ENCODE measurements at places on chromosomes 11 and 22.

GRCh38 chr22:39253435-39254070 is 8.8 kb upstream of the PDGFB start:
- H3K27ac ChIP-seq, result peak overlapping the region; percentile 69
- H3K4me1 ChIP-seq, result no peaks in the 10 kb centered on the region
- peak; percentile 86 for DNase-seq
- H3K27me3 ChIP-seq, result no peaks in the 10 kb centered on the region
- H3K36me3 ChIP-seq, result no peaks in the 10 kb centered on the region
- no peak overlapping the region for H3K4me3 ChIP-seq

DNA sequence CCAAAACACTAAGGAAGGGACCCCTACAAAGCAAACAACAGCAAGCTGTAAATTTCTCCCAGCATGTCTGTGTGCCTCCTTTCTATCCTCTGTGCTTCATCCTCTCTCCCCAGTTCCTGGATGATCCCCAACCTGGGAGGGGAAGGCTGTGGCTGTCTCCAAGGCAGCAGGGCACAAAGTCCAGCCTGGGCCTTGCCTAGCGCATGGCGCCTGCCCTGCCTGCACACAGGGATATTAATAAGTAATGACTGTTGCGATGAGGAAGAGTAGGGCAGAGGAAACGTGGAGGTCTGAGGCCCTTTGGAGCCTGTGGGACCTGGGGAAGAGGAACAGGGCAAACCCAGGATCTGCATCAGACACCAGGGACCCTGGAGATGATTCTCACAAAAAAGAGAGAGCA is 2.0 kb downstream of the USH1C start:
- peak overlapping the region; percentile 65 for H3K27ac ChIP-seq
- peaks cover 7% of the 10 kb centered on the region for H3K4me1 ChIP-seq
- peak overlapping the region; percentile 64 for H3K4me3 ChIP-seq
- peak; percentile 53 for DNase-seq
- H3K27me3 ChIP-seq, result no peaks in the 10 kb centered on the region

DNA sequence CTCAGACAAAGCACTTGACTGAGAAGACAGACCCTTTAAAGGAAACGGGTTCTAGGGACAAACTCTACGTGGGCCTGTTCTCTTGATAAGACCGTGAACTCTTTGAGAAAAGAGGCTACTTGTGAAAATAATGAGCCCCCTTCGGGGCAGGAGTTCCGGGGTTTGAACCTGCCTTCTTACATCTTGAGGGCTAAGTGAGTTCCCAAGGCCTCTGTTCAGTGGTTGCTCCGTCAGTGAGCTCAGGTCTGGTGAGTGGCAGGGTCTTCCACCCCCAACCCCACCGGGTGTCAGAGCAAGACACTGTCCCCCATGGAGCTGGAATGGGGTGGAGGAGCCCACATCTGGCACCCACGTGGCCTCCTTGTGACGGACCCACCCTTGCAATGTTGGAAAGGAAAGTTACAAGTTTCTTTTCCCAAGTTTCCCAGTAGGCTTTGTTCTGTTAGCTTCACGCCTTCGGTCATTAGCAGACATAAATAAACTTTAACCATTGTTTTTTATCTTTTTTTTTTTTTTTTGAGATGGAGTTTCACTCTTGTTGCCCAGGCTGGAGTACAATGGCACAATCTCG is 6.3 kb upstream of the SAMM50 start:
- peaks cover 6% of the 10 kb centered on the region for H3K36me3 ChIP-seq
- H3K4me3 ChIP-seq, result no peak overlapping the region
- no peak for DNase-seq

DNA sequence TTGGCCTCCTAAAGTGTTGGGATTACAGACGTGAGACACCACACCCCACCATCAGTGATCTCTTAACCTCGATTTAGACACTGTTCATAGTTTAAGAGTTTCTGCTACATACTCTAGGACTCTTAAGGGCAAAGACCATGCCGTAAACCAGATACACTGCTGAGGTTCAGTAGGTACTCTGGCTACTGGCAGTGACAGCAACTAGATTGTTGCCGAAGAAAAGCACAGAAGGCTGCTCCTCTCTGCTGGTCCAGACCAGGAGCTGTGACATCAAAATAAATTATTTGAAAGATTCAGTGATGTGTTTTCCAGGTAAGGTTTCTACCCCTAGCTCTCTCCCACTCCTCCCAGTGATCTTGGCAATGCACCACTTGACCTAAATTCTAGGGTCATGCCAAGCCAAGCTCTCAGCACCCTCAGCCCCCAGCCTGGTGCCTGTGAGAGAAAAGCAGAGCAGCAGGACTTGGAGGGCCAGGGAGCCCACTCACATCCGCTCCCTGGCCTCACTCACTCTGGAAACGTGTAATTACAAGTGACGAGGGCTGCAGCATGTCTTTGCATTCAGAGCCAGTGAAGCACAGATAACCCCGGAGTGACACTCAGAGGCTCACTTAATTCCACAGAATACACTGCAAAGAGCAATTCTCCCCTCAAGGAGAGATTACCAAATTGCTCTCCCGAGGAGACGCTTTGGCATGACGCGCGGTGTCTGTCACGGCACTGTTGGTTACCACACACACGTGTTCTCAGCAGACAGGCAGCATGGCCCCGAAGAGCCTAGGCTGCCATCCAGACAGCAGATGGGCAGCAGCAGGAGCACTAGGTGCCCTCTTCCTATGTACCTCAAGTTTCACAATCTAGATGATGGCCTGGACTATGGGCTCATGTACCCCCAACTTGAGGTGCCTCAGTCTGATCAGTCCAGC is 96.9 kb upstream of the PITPNB start:
- no peak overlapping the region for H3K4me3 ChIP-seq
- H3K27me3 ChIP-seq, result no peaks in the 10 kb centered on the region
- H3K27ac ChIP-seq, result no peak overlapping the region
- no peak for DNase-seq
- no peaks in the 10 kb centered on the region for H3K4me1 ChIP-seq
- H3K36me3 ChIP-seq, result no peaks in the 10 kb centered on the region

DNA sequence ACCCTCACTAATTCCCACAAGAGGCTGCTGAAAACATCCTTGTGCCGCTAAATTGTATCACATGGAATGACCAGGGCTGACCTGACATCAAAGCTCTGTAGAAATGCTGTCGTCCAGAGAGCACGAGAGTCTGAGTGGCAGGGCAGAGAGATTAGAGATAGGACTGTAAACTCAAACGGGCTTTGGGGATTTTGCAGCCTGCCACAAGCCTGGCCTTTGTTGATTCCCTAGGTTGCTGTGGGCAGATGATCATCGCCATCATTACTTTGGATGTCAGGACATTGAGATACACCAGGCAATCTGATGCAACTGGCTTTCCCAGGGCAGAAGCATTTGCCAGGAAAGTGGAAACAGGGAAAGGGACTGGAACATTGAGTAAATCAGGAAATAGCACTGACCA is 131.6 kb downstream of the ETS1 start:
- DNase-seq, result no peak
- no peak overlapping the region for H3K4me3 ChIP-seq
- no peaks in the 10 kb centered on the region for H3K27me3 ChIP-seq

DNA sequence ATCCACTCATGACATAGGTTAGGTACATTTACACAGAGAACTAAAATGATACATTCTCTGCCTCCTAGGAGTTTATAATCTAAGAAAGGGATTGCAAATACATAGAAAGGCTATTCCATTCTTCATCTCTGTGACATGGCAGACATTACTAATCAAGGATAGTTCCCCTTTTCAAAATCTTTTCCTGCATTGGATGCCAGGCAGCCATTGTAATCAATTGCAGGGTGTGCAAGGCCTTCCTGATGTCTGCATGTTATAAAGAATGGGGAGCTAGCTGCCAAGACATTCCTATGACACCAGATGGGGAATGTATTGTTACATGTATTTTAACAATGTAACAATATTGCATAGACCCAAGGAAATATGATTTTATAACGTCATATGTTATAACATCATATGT is 82.0 kb downstream of the KIRREL3 start:
- H3K4me1 ChIP-seq, result no peaks in the 10 kb centered on the region
- no peak overlapping the region for H3K27ac ChIP-seq
- no peaks in the 10 kb centered on the region for H3K27me3 ChIP-seq
- no peak overlapping the region for H3K4me3 ChIP-seq
- no peak for DNase-seq

DNA sequence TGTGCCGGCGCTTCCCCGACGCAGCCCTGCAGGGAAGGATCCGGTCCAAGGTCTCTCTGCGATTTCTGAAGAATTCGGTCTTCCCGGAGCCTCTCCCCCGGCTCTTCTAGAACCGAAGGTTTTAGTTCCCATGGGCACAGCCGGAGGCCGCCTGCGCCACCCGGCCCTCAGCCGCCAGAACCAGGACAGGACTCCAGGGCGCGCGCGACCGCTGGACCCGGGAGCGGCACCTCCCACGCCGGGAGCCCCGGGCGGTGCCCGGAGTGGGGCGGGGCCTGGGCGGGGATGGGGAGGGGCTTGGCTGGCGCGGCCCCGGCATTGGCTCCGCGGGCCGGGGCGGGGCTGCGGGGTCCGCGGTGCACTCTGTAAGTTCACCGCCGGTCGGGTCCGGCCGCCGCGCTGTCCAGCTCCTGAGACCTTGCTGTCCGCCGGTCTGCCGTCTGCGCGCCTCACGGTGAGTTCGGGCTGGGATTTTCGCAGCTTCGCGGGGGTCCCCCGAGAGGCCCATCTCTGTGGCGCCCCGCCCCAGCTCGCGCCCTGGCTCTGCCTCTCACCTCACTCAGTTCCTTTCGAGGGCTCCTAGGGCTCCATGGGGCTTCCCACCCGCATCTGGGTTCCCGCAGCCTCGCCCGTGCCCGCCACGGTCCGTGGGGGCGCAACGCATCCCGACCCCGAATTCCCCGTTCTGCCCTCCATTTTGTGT is at the start of gene CDC42EP2:
Gene CDC42EP2 (plus strand): TSS at position 366 of the 703 bp plus-strand sequence. CDS start 6,033 bp downstream, outside the sequence.
- H3K4me3 ChIP-seq, result peak within 1 kb of the TSS; percentile 80

DNA sequence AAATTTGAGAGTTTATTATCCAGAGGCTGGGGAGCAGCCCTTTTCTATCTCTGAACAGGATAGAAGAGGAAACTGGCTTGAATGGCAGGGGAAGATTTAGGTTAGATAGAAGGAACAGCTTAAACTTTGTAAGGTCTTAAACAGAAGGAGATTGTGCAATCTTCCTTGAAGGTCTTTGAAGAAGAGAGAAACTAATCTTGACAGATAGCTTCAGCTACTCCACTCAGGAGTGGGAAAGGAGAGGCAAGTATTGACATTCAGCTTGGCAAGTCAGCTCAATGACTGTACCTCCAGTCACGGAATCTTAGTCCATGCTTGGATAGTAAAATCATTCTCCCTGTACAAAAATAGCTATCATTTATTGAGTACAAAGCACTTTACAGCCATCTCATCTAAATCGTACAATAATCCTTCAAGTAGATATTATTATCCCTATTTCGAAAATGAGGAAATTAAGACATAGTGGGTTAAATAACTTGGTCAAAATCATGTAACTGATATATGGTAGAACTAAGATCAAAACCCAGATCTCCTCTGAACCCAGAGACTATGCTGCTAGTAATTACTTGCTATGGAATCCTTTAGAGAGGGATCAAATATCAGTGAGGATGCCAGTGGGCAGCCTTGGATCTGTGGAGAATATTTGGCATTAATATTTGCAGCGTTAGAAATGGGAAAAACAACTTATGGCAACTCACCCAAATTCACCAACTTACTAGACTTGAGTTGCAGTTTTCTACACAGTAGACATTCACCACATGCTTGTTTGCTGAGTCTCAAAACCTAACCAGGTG is 14.6 kb downstream of the C11orf97 start:
- no peak overlapping the region for H3K4me3 ChIP-seq
- H3K36me3 ChIP-seq, result no peaks in the 10 kb centered on the region
- DNase-seq, result no peak
- H3K27me3 ChIP-seq, result no peaks in the 10 kb centered on the region

DNA sequence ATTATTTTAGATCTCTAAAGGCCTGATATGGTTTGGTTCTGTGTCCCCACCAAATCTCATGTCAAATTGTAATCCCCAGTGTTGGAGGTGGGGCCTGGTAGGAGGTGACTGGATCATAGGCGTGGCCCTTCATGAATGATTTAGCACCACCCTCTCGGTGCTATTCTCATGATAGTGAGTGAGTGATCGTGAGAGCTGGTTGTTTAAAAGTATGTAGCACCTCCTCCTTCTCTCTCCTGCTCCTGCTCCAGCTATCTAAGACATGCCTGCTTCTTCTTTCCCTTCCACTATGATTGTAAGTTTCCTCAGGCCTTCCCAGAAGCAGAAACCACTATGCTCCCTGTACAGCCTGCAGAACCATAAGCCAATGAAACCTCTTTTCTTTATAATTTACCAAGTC is 114.1 kb downstream of the SERGEF start:
- no peaks in the 10 kb centered on the region for H3K27me3 ChIP-seq
- no peak overlapping the region for H3K4me3 ChIP-seq
- H3K36me3 ChIP-seq, result no peaks in the 10 kb centered on the region
- H3K27ac ChIP-seq, result no peak overlapping the region
- H3K4me1 ChIP-seq, result no peaks in the 10 kb centered on the region
- no peak for DNase-seq

- DNase-seq, result no peak
- no peak overlapping the region for H3K27ac ChIP-seq
- no peaks in the 10 kb centered on the region for H3K36me3 ChIP-seq
- no peaks in the 10 kb centered on the region for H3K27me3 ChIP-seq
- H3K4me3 ChIP-seq, result no peak overlapping the region
- H3K4me1 ChIP-seq, result no peaks in the 10 kb centered on the region
Measured at GRCh38 chr11:63719987-63720386, 38.7 kb downstream of the RTN3 start.

- H3K36me3 ChIP-seq, result peaks cover 18% of the 10 kb centered on the region
- no peaks in the 10 kb centered on the region for H3K27me3 ChIP-seq
- peaks cover 29% of the 10 kb centered on the region for H3K4me1 ChIP-seq
- H3K4me3 ChIP-seq, result no peak overlapping the region
Measured at GRCh38 chr11:70209391-70209912, 6.4 kb downstream of the FADD start.

- no peak for DNase-seq
- no peak overlapping the region for H3K27ac ChIP-seq
- no peak overlapping the region for H3K4me3 ChIP-seq
Measured at GRCh38 chr22:32646476-32646875, 155.0 kb upstream of the TIMP3 start.

DNA sequence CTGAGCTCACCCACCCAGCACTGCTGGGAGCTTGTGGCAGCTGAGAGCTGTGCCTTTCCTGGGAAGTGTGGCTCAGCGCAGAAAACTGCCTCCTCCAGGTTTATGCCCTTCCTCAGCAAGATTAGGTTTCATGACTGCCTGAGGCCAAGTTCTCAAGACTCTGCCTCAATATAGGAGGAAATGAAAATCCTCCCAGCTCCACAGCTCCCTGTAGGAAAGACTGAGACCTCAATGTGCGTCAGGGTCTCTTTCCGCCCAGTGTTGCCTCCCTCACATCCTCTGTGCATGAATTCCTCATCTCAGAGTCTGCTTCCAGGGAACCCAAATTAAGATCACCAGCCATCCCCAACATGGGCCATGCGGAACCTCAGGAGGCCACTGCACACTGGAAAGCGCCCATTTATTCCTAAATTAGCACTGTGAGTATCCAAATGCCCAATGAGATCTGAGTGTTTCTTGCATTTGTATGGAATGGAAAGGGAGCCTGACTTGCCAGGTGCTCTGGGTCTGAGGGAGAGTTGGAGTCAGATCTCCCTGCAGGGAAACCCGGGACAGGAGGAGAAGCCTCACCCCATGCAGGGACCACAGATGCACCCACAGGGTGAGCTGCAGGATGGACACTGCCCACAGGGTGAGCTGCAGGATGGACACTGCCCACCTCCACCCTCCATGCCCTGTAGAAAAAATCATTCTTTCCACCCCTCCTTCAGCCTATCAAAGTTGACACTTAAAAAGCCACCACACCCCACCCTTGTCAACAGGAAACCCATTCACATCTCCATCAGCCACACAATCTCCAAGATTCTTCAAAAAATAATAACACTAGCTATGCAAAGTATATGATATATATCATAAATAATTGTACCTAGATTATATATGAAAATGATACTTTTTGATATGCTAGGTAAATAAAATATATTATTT is 97.4 kb upstream of the IGLL5 start:
- no peak overlapping the region for H3K4me3 ChIP-seq
- H3K27ac ChIP-seq, result no peak overlapping the region
- DNase-seq, result peak; percentile 13
- no peaks in the 10 kb centered on the region for H3K27me3 ChIP-seq
- no peaks in the 10 kb centered on the region for H3K4me1 ChIP-seq
